ENCODE measurements at places on chromosomes 2 and 18.
A peak's percentile ranks its signal among the peaks of the same experiment; 100 is the strongest.

DNA sequence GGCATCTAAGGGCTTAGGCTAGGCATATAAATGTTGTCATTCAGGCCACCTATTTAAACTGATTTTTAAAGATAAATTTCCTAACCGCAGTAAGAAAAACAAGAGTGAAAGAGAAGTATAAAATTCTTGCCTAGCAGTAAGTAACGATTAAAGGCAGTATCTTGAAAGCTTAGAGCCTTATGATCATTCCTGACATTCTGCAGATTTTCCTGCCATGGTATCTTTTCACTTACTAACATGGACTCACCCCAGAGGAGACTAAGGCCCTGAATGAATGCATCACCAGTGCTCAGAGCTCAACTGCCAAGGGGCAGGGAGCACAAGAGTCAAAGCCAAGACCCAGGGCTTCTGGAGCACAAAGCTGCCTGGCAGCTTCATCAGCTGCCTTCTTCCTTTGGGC is 133.1 kb downstream of the GCA start:
- DNase-seq: no peak

DNA sequence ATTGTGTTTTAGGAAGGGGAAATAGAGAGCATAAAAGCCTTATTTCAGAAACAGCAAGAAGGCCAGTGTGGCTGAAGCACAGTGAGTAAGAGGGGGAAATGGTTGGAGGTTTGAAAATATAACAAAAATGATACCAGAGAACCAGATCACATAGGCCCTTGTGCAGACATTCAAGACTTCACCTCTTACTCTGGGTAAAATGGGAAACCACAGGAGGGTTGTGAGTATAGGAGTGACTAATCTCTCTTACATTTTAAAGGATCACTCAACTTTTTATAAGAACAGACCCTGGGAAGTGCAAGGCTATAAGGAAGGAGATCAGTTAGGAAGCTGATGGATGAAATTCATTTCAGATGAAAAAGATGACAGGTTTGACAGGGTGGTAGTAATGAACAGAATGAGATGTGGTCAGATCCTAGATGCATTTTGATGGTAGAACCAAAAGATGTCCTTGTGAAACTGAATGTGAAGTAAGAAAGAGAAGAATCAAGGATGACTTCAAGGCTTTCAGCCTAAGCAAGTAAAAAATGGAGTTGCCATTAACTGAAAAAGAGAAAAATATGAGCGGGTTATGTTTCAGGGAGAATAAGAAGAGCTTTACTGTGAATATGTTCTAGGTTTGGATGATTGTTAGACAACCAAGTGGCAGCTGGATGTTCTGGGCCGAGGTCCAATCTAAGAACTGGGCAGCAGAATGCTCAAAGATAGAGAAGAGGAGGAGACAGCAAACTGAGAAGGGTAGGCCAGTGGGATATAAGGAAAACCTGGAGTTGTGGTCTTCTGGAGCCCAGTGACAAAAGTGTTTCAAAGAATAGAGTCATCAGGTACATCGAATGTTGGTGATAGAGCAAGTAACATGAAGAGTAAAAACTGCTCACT is 65.1 kb downstream of the USP40 start:
- DNase-seq: no peak

DNA sequence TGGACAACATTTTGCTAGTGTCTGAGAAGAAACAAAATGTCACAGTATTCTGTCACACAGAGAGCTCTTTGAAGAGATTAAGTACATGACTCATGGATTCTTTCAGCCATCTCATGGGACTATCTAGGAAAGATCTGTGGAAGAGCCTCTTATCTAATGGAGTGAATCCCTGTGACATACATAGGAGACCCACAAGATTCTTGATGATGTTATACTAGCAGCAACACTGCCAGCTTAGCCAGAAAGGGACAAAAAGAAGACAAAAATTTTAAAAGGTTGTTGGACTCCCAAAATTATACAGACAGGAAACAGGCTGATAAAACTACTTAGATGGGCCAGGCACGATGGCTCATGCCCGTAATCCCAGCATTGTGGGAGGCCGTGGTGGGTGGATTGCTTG is 143.3 kb upstream of the MGAT5 start:
- no peak for DNase-seq

DNA sequence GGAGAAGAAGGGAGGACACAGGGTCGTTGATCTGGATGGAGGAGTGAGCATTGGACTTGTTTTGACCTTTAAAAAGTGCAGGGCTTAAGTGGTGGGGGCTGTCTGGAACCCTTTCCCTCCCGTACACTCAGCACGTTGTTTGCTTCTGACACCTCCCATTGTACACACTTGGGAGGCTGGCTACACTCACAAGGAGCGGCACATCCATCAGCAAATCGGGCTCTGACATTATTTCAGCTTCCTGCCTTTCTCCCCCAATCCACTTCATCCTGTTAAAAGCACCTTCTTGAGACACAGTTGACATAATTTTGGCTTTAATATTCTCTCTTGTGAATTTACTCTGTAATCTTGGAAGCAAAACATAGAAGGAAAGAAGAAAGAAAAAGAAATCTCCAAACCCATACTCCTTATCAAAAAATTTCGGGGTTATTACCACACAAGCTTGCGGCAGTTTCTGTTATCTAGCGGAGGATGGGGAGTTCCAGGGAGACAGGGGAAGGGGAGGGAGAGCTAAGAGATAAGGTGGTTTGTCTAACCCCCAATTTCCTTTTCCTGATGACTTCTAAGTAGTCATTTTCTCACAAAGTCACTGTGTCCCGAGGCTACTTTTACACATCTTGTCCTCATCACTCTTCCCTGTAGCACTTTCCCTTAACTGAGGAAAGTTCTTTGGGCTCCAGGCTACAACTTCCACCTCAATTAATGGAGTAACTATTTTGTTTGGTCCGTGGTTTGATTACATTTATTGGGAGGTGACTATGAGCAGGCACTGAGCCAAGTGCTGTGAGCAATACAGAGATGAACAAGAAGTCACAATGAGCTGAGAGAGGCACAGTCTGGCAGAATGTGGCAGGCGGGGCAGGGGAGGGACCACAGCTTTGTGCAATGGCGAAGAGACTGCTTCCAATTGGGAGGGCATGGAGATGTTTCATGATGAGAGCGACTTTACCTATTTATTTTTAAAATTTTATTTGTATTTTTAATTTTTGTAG is 240.1 kb upstream of the MEX3C start:
- DNase-seq: no peak

DNA sequence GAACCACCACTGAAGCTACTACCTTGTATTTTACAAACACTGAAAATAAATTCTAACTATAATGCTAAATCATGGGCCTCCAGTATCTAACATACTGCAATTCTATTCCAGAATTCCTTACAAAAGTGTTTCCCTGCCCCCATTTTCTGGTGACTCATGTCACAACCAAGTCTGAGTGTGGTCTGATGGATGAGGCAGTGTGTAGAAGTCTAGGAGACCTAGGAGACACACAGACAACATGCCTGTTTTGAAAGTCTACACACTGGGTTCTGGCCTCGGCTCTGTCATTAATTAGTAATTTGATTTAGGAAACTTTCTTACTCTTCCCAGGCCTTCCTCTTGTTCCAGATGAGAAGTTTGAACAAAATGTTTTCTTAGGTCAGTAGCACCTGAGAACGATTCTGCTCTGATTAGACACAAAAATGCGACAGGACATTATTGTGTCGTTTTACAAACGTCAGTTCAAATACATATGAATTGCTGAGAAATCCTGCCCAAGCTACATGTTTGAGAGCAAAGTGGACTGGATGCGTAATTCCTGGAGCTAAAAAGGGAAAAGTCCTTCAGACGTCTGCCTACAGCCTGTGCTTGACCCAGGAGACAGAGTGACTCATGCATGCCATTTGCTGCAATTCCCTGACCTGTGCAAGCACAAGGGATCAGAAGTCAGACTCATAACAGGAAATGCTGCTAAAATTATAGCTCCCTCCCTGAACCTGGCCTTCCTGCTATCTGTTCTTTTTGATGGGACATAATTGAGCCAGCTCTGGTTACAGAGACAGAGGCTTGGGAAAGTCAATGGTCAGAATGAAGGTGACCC is 494.4 kb downstream of the SOX11 start:
- no peak for DNase-seq

GRCh38 chr2:23695890-23696751 is 230.8 kb downstream of the ATAD2B start:
- no peak for DNase-seq

GRCh38 chr2:64751286-64752260 is 97.9 kb upstream of the SERTAD2 start:
- peak; percentile 97 for DNase-seq

- no peak for DNase-seq
Measured at GRCh38 chr18:3584897-3585460, 135.0 kb downstream of the TGIF1 start.

- no peak for DNase-seq
Measured at GRCh38 chr18:22778996-22779395, 154.1 kb upstream of the RBBP8 start.

Data from thoracic aorta (tissue), 2 donors.